Cerebellum (tissue), 4 donors: ENCODE measurements at places on chromosomes 16 and 17. TPM values are rescaled to one million over a fixed set of nuclear protein-coding genes. Genes with fewer than 3 reads are reported as not detected.

Gene CPHXL
- total RNA-seq: not detected

Gene RASD1
- 10.1 TPM for total RNA-seq

Gene KRTAP4-6
- total RNA-seq: not detected

Gene GPRC5C
- total RNA-seq: 6.4 TPM

Gene ZACN
- total RNA-seq: not detected

Gene NPIPB13
- 4.6 TPM for total RNA-seq

Gene EVPL
- total RNA-seq: not detected

Gene SGCA
- not detected for total RNA-seq

Gene TBC1D3D
- total RNA-seq: not detected

Gene ZG16
- 0.09 TPM for total RNA-seq

Gene OR2C1
- total RNA-seq: 0.45 TPM

Gene CD300LG
- total RNA-seq: not detected

Gene SLC38A7
- 24.7 TPM for total RNA-seq

Gene ZNF232
- 11.3 TPM for total RNA-seq

Gene OR4D1
- 0.18 TPM for total RNA-seq

Gene SHBG
- 0.64 TPM for total RNA-seq

Gene CCDC43
- total RNA-seq: 24.0 TPM

Gene TP53TG3
- total RNA-seq: not detected

Gene PIRT
- total RNA-seq: 7.3 TPM

Gene CDRT4
- 18.4 TPM for total RNA-seq

Gene SEZ6
- 34.9 TPM for total RNA-seq

Gene USP7
- total RNA-seq: 108 TPM

Gene AXIN2
- total RNA-seq: 41.2 TPM

Gene CNGB1
- total RNA-seq: 3.0 TPM

Gene DBNDD1
- 12.6 TPM for total RNA-seq

Gene ENO3
- total RNA-seq: 3.3 TPM

Gene MMP25
- 1.1 TPM for total RNA-seq

Gene TBC1D3I
- total RNA-seq: not detected

Gene CRYM
- 5.9 TPM for total RNA-seq

Gene C17orf67
- total RNA-seq: 1.5 TPM

Gene GRIN2A
- total RNA-seq: 4.8 TPM

Gene JPH3
- 21.4 TPM for total RNA-seq

Gene SYCE1L
- total RNA-seq: 0.73 TPM

Gene ABCA9
- total RNA-seq: 27.1 TPM

Gene KREMEN2
- not detected for total RNA-seq

Gene PRR35
- total RNA-seq: 2.7 TPM

Gene NEK8
- total RNA-seq: 2.2 TPM

Gene TMEM235
- 1.6 TPM for total RNA-seq

Gene PRSS33
- total RNA-seq: not detected

Gene GPS1
- total RNA-seq: 52.9 TPM
